ENCODE measurements at places on chromosomes 4 and X. TPM values are rescaled to one million over a fixed set of nuclear protein-coding genes. Genes with fewer than 3 reads are reported as not detected.

DNA sequence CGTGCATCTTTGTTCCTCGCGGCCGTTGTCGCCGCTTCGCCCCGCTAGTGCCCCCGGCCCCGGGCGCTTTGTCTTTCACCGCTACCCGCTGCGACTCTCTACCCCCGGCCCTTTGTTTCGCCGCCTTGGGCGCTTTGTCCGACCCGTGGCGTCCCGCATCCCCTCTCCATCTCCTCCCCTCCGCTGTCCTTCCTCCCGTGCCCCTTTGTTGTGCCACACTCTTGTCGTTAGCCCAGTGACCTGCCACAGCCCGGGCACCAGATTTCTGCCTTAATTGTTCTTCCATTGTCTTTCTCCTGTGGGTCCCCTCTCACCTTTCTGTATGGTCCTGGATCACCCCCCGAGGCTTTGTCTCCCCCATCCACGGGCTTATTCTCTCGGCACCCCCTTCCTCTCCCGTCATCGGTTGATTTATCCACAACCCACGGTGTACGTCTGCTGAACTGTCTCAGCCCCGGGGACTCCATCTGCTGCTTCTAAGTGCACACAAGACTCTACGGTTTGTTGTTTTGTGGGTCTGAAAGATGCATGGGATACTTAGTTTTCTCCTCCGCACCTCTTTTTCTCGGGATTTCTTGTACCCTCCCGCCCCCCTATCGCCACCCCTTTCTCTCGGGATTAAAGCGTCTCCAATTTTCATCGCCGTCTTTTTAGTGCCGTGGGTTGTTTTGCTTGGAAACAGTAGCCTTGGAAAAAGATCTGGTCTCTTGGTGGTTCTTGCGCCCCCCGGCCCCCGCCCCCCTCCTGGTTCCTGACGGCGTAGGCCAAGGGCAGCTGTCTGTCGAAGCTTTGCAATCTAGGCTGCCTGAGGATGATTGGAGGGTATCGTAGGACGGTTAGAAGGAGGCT is 783 bp downstream of the RBPJ start:
- peak; percentile 49 for DNase-seq

TDO2 gene
- 6.7 TPM for total RNA-seq

- no peak for DNase-seq
Observed at GRCh38 chr4:105293360-105293759, 146.7 kb downstream of the TET2 start.

- peak; percentile 80 for DNase-seq
Observed at GRCh38 chr4:145936142-145936996, 2.3 kb downstream of the ZNF827 start.

OCIAD2 gene
- 72.4 TPM for total RNA-seq

CXCL8 gene
- 8.8 TPM for total RNA-seq

DNA sequence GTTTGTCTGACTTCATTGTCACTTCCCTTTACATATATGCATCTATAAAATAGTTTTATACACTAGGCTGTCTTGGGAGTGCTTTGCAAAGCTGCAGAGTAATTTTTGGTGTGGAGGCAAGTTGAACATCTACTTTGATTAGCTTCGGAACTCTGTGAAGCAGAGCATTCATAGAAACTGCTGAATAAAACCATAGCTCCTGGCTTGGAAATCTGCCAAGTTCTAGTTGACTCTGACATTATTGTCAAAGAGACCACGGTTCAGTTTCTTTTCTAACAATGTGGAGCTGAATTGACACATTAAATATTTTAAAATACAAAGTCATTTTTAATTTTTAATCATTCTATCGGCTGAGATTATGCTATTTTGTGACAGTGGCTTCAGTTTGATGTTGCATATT is 335.0 kb downstream of the BMPR1B start:
- no peak for DNase-seq

DNA sequence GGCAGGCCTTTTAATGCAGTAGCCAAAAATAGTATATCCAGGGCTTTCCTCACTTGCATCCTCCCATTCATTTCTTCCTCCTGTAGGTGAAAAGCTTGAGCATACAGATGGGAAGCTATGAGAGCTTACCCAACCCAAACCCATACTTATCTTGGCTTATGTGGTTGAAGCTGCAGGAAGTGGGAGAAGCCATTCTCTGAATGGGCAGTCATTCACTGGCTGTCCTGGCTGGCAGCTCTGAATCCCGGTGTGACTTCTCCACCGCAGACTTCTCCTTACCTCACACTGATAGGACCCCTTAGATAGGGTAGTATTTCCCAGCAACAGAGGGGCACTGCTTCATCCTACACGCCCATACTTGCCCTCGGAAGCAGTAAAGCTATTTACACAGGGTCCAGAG is 125.4 kb downstream of the AMMECR1 start:
- DNase-seq, result no peak

DNA sequence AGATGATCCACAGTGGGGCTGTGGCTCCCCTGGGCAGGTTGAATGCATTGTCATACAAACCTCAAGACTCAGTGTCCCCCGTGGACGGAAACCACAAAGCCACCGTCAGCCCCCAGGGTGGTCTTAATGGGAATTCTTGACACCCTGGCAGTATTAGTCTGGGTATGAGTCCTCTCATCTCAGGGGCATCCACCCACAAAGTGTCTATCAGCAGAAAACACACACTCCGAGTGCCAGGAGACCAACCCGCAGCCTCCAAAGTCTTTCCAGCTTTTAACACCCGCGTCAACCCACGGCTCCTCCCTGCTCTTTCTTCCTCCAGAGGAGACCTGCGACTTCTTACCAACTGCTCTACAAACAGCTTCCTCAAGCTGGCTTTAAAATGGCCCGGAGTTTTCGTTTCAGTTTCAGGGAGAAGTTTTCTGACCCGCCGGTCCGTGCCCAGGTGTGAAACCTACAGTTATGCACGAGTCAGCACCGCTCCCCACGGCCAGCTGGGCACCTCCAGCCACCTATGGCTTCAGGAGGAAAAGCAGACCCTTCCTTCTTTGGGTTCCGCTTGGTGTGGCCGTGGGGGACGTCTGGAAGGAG is 14.4 kb upstream of the ASMTL start:
- DNase-seq, result no peak

DNA sequence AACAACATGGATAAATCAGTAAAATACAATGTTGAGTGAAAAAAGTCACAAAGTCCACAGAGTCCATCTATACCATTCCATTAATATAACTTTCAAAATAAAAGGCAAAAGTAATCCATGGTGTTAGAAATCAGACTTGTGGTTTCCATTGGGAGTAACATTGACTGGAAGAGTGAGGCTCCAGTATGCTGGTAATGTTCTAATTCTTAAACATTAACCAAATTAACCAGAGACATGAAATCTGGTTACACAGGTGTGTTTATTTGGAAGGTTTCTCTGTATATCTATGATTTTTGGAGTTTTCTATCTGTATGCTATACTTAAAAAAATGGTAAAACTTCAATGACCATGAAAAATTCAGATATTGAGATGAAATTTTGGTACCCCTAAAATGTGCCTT is 42.6 kb downstream of the SULT1B1 start:
- no peak for DNase-seq

DNA sequence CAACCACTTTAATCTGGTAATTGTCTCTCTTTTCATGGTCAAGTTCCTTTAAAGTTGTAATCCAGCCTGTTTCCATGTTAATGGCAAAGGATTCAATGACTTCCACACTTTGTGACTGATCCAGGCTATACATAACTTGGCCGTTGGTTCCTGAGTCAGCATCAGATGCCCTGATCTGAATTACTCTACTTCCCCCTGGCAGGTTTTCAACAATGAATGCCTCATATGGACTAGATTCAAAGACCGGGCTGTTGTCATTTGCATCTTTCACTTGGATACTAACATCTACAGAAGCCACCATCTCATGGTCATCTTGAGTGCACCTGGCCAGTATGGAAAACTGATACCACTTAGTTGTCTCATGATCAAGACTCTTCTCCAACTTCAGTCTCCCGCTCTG is 62.6 kb upstream of the MTNR1A start:
- no peak for DNase-seq

DNA sequence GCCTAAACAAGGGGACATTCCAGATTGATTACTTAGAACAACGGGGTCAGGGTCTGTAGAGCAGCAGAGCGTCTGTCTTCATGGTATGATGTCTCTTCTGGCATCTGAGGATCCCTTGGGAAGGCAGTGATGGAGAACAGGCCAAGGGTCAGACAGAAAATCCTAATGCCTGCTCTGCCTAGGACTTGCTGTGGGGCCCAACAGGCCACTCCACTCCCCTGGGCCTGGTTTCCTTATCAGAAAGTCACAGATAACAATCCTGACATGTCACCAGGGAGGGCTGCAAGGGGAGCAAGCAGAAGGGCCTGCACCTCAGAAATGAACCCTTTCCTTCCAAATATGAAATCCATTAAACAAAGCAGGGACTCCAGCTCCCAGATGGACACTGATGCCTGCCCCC is 21.4 kb upstream of the ARHGAP6 start:
- DNase-seq, result no peak

TMPRSS11F gene
- 0.86 TPM for total RNA-seq

Data from mesothelial cell of epicardium (in vitro differentiated cells).